ENCODE measurements at places on chromosomes 11 and 22.

DNA sequence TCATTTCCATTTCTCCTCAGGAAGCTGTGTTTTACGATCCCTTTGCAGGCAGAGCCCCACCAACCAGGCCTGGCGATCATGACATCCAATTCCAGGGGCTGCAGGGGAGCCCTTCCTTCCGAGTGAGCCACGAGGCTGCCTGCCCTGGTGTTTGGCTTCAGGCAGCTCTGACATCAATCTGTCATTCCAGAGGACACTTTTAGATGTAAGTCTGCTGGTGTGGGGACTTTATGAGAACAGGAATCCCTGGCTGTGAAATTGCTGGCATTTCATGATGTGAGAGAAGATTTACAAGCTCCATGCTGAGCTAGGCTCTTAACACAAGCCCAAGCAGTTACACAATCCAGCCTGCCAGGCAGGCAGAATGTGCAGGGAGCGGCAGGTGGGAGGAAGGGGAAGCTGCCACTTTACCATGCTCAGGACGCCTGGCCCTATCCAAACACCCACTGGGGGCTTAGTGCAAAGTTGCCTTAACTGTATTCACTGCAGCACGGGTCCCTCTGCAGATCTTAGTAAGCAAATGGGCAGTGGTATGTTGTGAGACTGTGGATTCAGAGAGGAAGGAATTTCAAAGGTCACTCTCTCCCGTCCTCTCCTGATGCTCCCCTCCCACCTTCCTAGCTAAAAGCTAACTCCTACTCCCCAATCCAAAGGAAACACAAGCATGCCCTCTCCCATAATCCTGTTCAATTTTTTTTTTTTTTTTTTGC is 43.4 kb upstream of the MICAL2 start:
- H3K4me3 ChIP-seq, result no peak overlapping the region
- no peaks in the 10 kb centered on the region for H3K36me3 ChIP-seq
- peak overlapping the region; percentile 32 for H3K27ac ChIP-seq
- DNase-seq, result no peak

- H3K4me1 ChIP-seq, result peaks cover under 1% of the 10 kb centered on the region
- DNase-seq, result no peak
- no peak overlapping the region for H3K4me3 ChIP-seq
- H3K27ac ChIP-seq, result no peak overlapping the region
These were observed 9.1 kb downstream of the CPT1A start for GRCh38 chr11:68832476-68833181.

- peaks cover 6% of the 10 kb centered on the region for H3K4me1 ChIP-seq
- no peak overlapping the region for H3K4me3 ChIP-seq
- H3K36me3 ChIP-seq, result peaks cover 14% of the 10 kb centered on the region
- H3K27me3 ChIP-seq, result no peaks in the 10 kb centered on the region
These were observed 31.4 kb downstream of the CASP12 start for GRCh38 chr11:104866815-104867214.

DNA sequence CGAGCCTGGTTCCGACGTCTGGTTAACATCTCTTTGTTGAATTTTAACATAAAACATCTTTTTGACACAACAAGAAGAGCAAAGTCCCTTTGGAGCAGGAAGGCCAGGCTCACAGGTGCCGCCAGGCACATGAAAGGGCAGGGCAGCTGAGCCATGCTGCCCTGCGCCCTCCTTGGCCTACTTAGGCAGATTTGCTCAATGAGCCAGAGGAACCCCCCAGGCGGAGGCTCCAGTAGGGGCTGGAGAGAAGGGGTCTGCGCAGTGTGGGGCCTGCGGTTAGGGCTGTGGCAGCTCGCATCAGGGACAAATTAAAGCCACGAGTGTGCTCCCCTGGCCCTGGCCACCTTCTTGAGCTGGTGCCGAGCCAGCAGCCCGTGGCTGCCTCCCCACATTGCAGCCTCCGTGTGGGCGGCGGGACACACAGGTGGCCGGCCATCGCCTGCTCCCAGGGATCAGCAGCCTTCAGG is 9.9 kb upstream of the SLC22A12 start:
- no peaks in the 10 kb centered on the region for H3K36me3 ChIP-seq
- no peak overlapping the region for H3K4me3 ChIP-seq
- no peak overlapping the region for H3K27ac ChIP-seq
- H3K4me1 ChIP-seq, result no peaks in the 10 kb centered on the region
- DNase-seq, result no peak
- peaks cover 19% of the 10 kb centered on the region for H3K27me3 ChIP-seq

DNA sequence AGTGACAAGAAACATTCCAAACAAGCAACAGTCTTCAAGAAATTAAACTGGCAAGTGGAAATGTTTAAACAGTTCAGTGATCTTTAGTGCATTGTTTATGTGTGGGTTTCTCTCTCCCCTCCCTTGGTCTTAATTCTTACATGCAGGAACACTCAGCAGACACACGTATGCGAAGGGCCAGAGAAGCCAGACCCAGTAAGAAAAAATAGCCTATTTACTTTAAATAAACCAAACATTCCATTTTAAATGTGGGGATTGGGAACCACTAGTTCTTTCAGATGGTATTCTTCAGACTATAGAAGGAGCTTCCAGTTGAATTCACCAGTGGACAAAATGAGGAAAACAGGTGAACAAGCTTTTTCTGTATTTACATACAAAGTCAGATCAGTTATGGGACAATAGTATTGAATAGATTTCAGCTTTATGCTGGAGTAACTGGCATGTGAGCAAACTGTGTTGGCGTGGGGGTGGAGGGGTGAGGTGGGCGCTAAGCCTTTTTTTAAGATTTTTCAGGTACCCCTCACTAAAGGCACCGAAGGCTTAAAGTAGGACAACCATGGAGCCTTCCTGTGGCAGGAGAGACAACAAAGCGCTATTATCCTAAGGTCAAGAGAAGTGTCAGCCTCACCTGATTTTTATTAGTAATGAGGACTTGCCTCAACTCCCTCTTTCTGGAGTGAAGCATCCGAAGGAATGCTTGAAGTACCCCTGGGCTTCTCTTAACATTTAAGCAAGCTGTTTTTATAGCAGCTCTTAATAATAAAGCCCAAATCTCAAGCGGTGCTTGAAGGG is 6.0 kb downstream of the MALAT1 start:
- no peak overlapping the region for H3K4me3 ChIP-seq
- peaks cover 38% of the 10 kb centered on the region for H3K4me1 ChIP-seq
- peak overlapping the region; percentile 92 for H3K27ac ChIP-seq
- H3K27me3 ChIP-seq, result no peaks in the 10 kb centered on the region

DNA sequence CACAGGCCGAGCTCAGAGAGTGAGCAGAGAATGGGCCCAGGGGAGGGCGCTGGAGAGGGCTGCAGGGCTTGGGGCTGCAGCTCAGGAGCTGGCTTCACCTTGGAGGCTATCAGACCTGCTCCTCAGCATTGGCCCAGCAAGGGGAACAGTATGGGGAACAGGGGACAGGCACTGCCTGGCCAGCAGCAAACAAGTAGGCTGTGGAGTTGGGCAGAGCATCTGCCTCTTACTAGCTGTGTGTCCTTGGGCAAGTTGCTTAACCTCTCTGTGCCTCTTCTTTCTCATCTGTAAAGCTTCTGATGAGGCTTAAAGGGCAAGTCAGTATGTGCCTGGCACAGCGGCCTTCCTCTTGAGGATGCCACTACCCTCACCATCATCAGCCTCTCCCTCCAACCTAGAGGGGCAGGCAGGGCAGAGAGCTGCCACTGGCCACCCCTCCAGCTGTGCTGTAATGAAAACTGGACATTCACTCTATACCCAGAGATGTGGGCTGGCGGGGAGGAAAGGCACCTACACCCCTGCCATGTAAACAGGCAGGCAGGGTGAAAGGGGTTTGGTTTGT is 7.5 kb upstream of the CDKN1C start:
- peak overlapping the region; percentile 43 for H3K27ac ChIP-seq
- DNase-seq, result no peak
- H3K4me3 ChIP-seq, result peak overlapping the region; percentile 70
- H3K27me3 ChIP-seq, result no peaks in the 10 kb centered on the region
- no peaks in the 10 kb centered on the region for H3K36me3 ChIP-seq
- peaks cover 16% of the 10 kb centered on the region for H3K4me1 ChIP-seq

- no peaks in the 10 kb centered on the region for H3K27me3 ChIP-seq
- H3K27ac ChIP-seq, result peak overlapping the region; percentile 94
- H3K36me3 ChIP-seq, result peaks cover 1% of the 10 kb centered on the region
- peaks cover 71% of the 10 kb centered on the region for H3K4me1 ChIP-seq
These were observed 3.9 kb downstream of the MAML2 start for GRCh38 chr11:96338910-96339705.

GRCh38 chr11:87425943-87426342 is 388.2 kb downstream of the TMEM135 start:
- H3K27ac ChIP-seq, result no peak overlapping the region
- H3K4me1 ChIP-seq, result peaks cover 7% of the 10 kb centered on the region
- H3K36me3 ChIP-seq, result no peaks in the 10 kb centered on the region
- H3K4me3 ChIP-seq, result no peak overlapping the region
- no peak for DNase-seq
- peaks cover 1% of the 10 kb centered on the region for H3K27me3 ChIP-seq

- no peak for DNase-seq
- H3K27ac ChIP-seq, result no peak overlapping the region
- peaks cover 8% of the 10 kb centered on the region for H3K4me1 ChIP-seq
- no peak overlapping the region for H3K4me3 ChIP-seq
- H3K27me3 ChIP-seq, result no peaks in the 10 kb centered on the region
These were observed 57.8 kb downstream of the FAM181B start for GRCh38 chr11:82675838-82676237.

DNA sequence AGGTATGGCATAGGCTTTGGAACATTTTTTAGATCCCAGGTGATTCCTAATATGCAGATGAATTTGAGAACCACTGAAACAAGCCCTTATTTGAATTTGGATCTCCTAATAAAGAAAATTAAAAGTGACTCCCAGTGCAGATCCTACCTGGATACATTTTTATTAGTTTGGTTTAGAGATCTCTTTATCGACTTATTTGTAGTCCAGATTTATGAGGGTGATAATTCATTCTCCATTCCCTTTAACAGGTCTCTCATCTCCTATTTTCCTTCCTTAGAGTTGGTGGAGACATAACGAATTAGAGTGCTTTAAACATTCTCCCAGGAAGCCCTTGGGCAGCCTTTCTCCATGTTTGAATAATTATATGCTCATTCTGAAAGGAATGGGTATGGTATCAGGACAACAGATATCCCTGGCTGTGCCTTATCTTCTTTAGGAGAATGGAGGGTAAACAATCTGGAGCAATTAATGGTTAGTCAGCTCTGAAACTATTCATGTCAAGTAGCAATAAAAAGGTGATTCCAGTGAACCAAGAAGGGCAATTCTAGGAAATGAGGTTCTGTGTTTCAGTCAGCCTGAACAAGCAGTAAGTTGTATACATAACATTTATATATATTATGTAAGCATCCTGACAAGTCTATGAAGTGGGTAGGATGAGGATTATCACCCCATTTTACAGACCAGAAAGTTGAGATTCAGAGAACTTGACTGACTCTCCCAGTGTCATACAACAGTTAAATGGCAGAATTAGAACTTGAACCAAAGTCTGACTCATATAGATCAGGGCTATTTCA is 53.9 kb upstream of the RCE1 start:
- no peaks in the 10 kb centered on the region for H3K4me1 ChIP-seq
- no peak overlapping the region for H3K27ac ChIP-seq
- no peak overlapping the region for H3K4me3 ChIP-seq

GRCh38 chr22:37406441-37407235 is 20.6 kb downstream of the ELFN2 start:
- no peak overlapping the region for H3K27ac ChIP-seq
- DNase-seq, result no peak
- peaks cover 32% of the 10 kb centered on the region for H3K27me3 ChIP-seq
- no peaks in the 10 kb centered on the region for H3K36me3 ChIP-seq
- peaks cover 4% of the 10 kb centered on the region for H3K4me1 ChIP-seq

- H3K36me3 ChIP-seq, result no peaks in the 10 kb centered on the region
- no peak for DNase-seq
- no peak overlapping the region for H3K4me3 ChIP-seq
- H3K4me1 ChIP-seq, result no peaks in the 10 kb centered on the region
- H3K27ac ChIP-seq, result no peak overlapping the region
These were observed 339.1 kb downstream of the GUCY1A2 start for GRCh38 chr11:106679181-106679580.

GRCh38 chr11:13303668-13304649 is 26.4 kb downstream of the BMAL1 start:
- no peaks in the 10 kb centered on the region for H3K36me3 ChIP-seq
- DNase-seq, result no peak
- H3K4me3 ChIP-seq, result no peak overlapping the region
- no peaks in the 10 kb centered on the region for H3K27me3 ChIP-seq
- H3K4me1 ChIP-seq, result no peaks in the 10 kb centered on the region

DNA sequence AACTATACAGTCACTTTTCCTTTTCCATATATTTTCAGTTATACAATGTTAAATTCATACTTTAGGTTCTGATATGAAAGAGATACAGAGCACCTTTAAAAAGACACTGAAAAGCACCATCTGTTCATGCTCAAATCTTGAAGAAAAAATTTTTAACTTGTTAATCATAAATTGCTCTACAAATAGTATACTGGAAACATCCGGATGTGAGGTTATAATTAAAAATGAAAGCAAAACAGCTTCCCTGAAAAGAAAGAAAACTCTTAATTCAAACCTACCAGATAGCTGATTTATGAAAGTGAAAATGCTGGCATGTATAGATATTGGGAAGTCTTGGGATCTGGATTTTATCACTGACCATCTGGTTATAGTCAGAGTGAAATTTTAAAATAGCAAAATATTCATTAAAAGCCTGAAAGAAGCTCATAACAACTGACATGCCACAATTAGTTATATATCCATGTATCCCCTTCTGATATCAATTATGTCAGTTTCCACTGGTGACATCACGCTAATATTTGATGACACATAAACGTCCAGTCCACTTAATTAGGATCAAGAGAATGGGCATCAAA is 740.0 kb downstream of the DLG2 start:
- H3K4me1 ChIP-seq, result no peaks in the 10 kb centered on the region
- no peak for DNase-seq
- H3K27me3 ChIP-seq, result no peaks in the 10 kb centered on the region
- no peak overlapping the region for H3K4me3 ChIP-seq
- H3K36me3 ChIP-seq, result no peaks in the 10 kb centered on the region

DNA sequence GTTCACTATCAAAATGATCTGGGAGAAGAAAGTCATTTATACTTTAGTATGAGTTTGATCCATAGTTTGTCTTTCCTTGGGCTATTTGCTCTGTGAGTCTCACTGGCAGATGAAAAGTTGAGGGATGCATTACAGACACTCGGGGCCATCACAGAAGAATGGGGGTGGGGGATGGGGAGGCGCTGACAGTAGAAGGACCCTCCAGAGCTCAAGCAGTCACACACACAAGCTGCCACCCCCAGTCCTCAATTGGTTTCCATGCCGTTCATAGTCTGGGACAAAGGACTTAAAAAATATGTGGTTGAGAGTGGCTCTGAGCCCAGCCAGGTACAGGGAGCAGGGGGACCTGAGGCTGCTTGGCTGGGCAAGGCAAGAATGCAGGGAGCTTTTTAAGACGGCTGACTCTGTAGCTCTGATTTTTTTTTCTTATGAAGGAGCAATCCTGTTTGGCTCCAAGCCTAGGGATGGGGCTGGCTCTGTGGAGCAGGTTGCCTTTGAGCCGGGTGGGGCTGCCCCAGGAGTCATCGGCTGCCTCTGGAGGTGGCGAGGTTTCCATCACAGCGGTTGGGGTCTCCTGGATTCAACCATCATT is 13.3 kb upstream of the ANO1 start:
- H3K27me3 ChIP-seq, result no peaks in the 10 kb centered on the region
- no peak overlapping the region for H3K4me3 ChIP-seq

- DNase-seq, result no peak
- peaks cover 18% of the 10 kb centered on the region for H3K4me1 ChIP-seq
- no peaks in the 10 kb centered on the region for H3K27me3 ChIP-seq
- no peak overlapping the region for H3K4me3 ChIP-seq
- H3K27ac ChIP-seq, result no peak overlapping the region
These were observed 9.9 kb downstream of the TMPRSS13 start for GRCh38 chr11:117919341-117919740.
